ENCODE measurements at places on chromosomes 11 and 22.

GRCh38 chr11:33687733-33688479 is 12.7 kb downstream of the C11orf91 start:
- peak; percentile 60 for DNase-seq

DNA sequence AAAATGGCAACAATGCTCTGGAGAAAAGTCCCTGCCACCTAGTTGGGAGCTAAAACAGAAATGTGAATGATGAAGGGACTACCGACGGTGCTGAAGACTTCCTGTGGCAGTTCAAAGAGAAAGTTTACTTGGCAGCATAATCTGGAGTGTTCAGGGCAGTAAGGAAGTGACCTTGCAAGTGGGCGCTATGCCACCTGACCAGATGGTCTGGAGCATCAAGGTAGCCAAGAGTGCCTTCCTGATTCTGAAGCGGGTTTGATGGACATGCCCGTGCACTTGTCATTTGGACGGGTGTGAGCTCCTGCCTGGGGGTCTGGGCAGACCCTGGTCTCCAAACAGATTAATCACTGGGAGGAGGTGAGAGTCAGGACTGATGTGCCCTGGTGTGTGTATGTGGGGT is 1.8 kb upstream of the SNX19 start:
- no peak for DNase-seq

DNA sequence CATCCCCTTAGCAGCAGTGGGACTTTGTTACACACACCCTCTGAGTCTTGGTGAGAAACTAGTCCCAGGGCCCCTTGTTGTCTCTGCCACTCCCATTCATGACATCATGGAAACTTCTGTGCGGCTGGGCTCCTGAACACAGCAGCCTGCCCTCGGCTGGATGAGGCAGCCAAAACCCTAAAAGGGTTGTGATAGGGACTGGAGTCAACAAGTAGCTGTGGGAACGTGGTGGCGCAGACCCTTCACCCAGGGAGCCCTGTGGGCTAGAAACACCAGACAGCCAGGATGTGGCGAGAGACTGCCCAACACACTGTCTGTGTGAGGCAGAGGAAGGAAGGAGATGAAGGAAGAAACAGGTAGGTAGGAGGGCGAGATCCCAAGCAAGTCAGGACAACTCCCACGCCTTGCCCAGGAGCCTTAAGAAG is 3.9 kb downstream of the CD3D start:
- no peak for DNase-seq

- DNase-seq = no peak
Measured at GRCh38 chr11:11069841-11070835, 212.3 kb upstream of the ZBED5 start.

DNA sequence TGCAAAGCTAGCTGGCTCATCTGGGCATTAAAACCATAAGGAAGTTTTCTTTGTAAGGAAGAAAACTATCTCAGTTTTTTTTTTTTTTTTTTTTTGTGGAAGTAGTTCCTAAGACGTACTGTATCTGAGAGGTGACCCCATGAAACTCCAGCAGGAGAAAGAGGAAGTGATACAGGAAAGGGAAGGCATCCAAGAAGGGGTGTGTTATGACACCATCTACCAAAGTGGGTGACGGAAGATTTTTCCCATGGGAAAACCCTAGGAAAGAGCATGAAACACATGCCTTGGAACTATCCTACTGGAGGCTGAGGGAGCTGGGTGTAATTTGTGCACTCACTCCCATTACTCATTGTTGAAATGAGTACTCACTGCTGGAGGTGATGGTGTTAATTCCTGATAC is 63.8 kb upstream of the ARHGAP20 start:
- DNase-seq = no peak

DNA sequence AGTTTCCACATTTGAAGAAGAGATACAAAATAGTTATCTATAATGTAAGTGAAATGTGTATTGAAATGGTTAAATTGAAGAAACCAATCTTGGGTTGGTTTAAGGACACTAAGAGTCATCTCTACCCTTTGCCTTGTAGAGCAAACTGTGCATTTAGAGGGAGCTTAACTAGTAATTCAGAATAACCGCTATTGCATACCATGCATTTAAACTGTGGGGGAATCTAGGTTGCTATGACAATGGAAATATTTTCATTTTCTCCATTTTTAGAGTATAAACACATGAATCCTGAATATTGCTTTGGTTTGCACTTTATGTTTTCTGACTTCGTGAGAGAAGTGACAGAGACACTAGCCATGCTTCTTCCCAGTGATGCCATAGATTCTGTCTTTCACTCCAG is 39.7 kb downstream of the FAT3 start:
- DNase-seq = no peak

DNA sequence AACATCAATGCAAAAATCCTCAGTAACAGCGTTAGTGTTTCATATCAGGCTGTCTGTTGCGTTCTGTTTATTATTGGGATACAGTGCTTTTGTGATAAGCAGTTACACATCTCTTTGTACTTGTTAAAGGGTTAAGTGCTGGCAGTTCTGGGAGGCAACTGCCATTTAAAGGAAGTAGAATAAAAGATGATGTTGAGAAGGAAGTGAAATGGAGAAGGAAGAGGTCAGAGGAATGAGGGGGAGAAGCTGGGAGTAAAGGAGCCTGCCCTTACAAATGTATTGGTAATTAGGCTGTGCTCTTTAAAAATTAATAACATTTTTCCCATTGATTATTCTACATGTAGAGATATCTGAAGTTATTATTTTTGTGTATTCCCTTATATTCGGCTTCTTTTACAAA is 674.7 kb downstream of the NTM start:
- no peak for DNase-seq

- no peak for DNase-seq
Measured at GRCh38 chr22:37414288-37414687, 13.0 kb downstream of the ELFN2 start.

DNA sequence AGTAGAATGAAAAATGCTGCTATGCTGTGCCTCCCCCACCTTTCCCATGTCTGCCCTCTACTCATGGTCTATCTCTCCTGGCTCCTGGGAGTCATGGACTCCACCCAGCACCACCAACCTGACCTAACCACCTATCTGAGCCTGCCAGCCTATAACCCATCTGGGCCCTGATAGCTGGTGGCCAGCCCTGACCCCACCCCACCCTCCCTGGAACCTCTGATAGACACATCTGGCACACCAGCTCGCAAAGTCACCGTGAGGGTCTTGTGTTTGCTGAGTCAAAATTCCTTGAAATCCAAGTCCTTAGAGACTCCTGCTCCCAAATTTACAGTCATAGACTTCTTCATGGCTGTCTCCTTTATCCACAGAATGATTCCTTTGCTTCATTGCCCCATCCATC is 14.9 kb upstream of the HBE1 start:
- no peak for DNase-seq

DNA sequence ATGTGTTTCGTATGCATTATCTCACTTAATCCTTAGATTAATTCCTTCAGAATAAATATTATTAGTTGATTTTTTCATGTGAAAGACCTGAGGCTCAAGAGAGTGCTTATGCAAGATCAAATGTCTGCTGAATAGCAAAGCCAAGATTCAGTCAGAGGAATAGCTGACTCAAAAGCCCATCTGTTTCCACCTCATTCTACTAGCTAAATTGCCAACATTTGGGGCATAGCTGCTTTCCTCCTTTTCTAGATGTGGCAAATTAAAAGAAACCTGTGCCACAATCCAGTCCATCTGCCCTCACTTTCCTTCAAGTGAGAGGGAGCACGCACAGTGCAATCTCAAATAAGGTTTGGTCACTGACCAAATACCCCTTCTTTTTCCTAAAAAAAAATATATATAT is 121.1 kb downstream of the PAX6 start:
- no peak for DNase-seq

DNA sequence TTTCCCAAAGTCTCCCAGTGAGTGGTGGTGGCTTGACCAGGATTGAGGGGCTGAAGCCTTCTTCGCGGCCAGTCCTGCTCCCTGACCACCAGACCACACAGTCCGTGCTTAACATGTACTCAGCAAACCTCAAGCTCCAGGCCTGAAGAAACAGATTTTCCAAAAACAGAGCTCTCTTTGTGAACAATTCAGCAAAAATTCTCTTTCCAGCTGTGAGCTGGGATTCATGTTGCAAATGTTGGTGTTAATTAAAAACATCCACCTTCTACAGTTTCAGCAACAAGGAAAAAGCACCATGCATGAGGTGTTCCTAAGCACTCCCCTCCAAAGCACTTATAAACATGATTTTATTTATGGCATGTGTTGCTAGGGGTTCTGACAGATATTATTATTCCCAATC is 129.5 kb downstream of the ETS1 start:
- DNase-seq = no peak

- no peak for DNase-seq
Measured at GRCh38 chr11:94734563-94735275, 33.4 kb upstream of the AMOTL1 start.

GRCh38 chr11:112129656-112130055 is 34.2 kb downstream of the IL18 start:
- no peak for DNase-seq

DNA sequence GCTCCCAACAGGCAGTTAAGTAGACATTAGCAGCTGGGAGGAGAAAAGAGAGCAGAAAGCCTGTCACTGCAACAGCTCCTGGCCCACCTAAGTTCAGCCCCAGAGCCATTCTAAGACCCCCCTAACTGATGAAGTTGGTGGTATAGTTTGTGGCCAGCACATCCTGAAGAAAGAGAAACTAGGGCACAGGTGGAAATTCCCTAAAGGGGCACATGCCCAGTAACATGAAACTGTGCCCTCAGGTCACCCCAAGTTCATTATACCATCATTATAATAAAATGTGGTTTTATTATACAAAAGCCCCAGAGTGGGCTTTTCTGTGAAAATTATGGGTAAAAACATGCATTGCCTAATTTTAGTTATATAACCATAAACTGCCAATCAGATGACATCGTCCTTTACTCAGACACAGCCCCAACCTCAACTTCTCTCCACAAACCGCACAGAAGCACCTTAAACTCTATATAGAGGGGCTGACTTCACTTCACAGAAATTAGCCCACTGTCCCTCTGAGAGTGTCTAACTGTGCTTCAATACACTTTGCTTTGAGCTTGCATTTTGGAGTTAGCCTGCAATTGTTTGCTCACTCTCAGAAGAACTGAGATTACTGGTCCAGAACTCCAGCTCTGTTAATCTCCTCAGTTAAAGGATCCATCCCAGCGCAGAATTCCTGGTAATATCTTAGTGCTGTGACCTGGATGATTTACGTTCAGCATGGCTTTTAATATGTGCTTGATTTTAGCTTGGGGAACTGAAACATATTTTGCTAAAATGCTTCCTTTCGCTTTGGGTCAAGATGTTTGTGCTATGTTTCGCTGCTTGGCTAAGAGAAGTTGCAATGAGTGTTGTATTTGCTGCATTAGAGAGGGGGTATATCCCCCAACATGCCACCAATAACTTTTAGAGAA is 1.8 kb upstream of the APOL3 start:
- no peak for DNase-seq

- DNase-seq = peak; percentile 37
Measured at GRCh38 chr22:19122752-19123492, 710 bp upstream of the DGCR2 start.

DNA sequence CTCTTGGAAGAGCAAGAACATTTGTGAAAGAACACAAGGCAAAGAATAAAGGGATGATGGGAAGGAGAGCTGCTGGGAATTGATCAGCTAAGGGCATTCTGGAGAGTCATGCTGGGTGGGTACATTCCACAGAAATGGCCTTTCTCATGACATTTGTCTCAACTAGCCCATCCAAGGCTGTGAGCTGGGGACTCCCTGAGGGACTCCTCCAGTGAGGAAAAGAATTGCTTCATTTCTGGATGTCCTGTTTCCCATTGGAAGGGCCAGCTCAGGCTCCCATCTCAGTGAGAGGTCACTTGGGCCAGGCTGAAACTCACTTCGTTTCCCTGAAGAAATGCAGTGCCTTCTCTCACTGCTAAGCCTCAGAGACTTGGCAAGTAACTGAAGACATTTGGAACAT is 106.8 kb downstream of the CD44 start:
- no peak for DNase-seq

DNA sequence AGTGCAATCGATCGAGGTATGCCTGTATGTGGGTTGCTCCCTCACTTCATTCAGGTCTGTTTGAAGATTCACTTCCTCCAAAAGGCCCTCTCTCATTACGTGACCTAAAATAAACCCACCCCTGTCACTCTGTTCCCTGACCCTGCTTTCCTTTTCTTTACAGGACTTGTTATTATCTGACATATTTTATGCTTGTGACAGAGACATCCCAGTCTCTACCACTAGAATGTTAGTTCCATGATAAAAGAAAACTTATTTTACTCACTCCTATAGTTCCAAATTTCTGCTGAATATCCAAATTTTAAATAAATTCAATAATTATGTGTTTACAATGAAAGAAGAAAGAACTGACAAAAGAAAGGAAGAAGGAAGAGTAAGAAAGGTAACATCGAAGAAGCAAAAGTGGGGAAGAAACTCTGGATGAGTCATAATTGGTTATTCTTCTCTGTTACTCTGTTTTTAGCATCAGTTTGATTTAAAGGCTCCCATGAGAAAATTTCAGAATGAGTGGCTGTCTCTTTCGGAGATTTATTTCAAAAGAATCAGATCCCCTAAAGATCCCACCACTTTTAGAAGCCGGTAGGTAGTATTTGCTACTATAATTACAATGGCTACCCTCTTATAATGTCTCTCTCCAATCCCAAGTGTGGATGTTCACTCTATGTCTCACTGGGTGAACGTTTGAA is 33.5 kb downstream of the ENTHD1 start:
- no peak for DNase-seq

GRCh38 chr11:64229744-64230170 is 591 bp upstream of the DNAJC4 start:
- no peak for DNase-seq

DNA sequence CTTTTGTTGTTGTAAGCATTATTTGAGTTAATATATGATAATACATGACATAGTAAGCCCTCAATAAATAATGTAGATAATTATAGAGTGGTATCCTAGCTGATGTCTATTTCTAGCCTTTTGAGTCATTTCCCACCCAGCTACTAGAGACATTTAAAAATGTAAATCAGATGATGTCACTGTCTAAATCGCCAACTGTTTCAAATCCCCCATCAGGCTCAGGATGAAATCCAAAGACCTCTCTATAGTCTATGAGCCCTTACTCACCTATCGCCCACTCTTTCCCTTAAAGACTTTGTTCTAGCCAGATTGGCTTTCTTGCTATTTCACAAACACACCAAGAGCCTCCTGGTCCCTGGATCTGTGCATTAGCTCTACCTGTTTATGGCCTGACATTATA is 135.4 kb upstream of the PLET1 start:
- DNase-seq = no peak

- no peak for DNase-seq
Measured at GRCh38 chr11:69828276-69828970, 9.2 kb upstream of the FGF3 start.

- DNase-seq = no peak
Measured at GRCh38 chr11:72899238-72899637, 85.0 kb downstream of the ATG16L2 start.

GRCh38 chr11:122895563-122895962 is 13.0 kb downstream of the JHY start:
- DNase-seq = no peak

GRCh38 chr11:69450064-69450856 is 31.2 kb upstream of the LINC01488 start:
- DNase-seq = peak; percentile 56

- DNase-seq = no peak
Measured at GRCh38 chr11:116888024-116888423, 50.6 kb upstream of the APOA1 start.

GRCh38 chr11:69820441-69820840 is 1.2 kb upstream of the FGF3 start:
- DNase-seq = no peak
